Activated CD8-positive, alpha-beta memory T cell treated with anti-CD3 and anti-CD28 coated beads for 1 hour (primary cell): ENCODE measurements at places on chromosomes 1 and 21.

DNA sequence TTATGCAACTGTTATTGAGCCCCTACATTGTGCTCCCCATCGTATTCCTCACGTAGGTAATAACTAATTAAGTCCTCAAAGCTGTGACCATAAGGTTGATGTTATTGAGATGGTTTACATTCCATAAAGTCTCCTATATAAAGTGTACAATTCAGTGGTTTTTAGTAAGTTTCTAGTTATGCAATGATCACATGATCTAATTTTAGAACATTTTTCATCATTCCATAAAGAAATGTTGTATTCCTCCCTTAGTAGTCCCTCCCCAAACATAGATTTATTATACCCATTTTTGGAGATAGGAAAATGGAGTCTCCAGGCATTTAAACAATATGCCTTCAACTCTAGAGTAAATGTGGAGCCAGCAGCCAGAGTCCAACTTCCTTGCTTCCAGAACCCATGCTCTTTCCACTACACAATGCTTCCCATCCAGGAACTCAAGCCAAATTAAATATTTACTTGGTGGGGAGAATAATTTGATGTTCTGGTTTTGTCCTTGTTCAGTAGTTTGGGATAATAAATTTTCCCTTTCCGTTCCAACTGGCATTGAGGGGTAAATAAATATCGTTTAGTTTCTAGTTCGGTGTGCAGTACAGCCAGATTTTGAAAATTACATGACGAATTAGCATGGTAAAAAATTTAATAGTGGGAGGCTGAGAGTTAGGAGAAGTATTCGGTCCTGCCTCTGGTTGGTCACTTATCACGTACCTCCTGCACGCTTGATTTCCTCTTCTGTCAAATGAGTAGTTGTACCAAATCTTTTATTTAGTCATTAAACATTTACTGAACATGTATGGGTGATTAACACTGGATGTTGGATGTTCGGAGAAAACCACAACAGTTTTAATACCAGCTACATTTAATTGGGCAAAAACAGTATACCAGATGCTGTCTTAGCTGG lies 66.3 kb downstream of the CACHD1 start:
- DNase-seq: no peak

GRCh38 chr1:25537153-25537831 lies 6.1 kb upstream of the LDLRAP1 start:
- no peak for DNase-seq

DNA sequence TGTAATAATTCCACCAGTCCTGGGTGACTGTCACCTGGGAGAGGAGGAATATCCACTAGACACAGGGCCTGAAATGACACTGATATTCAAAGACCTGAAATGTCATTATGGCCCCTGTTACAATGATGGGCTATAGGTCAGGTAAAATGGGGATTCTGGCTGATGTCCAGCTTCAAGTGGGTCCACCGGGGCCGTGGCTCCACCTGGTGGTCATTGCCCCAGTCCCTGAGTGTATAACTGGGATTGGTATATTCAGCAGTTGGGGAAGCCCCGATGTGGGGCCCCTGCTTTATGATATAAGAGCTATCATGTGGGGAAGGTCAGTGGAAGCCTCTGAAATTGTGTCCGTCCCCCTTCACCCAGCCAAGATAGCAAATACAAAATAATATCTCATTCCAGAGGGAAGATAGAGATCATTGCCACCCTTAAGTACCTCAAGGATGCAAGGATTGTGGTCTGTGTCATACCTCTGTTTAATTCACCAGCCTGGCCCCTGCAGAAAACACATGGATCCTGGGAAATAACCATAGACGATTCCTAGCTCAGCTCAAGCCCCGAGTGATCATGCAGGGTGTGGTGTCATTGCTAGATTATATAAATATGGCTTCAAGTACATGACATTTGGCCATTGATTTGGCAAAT lies 19.4 kb downstream of the PLEKHO1 start:
- DNase-seq: no peak

GRCh38 chr1:90616395-90616794 lies 100.7 kb downstream of the BARHL2 start:
- DNase-seq: no peak
